Uterus (tissue), 4 donors: ENCODE measurements at places on chromosomes 11 and 22.

GRCh38 chr11:73426219-73426850 lies 50.1 kb downstream of the RELT start:
- DNase-seq: no peak

DNA sequence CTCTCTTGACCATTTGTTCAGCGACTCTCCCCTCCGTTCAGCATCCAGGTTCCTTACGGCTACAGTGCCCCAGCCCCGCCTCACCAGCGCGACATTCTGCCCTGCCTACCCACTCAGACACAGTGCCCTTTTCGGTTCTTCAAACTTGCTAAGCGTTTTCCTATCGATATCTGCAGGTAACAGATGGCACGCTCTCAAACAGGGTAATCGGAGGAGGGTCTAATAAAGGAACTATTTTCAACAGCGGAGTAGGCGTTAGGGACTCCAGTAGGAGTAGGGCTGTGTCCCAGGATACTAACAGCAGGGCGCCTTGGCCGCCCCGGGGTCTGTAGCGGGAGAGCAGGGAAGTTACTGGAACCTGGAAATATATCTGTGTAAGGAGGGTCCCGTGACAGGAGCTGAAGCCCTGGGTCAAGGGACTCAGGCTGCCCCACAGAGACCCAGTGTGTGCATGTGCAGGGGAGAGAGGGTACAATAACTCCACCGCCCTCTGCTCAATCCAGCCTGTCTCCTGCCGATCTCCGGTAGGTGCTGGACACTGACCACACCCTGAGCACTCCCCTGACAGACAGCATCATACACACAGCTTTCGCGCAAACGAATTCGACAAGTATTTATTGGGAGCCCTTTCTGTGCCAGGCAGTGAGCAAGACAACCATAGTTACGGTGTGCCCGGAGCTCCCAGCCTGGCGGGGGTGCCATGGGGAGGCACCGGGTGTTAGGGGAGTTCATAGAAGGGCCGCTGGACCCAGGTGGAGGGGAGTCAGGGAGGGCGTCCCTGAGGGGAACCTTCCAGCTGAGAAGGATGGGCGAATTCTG lies 2.1 kb downstream of the KLHL35 start:
- DNase-seq: no peak

DNA sequence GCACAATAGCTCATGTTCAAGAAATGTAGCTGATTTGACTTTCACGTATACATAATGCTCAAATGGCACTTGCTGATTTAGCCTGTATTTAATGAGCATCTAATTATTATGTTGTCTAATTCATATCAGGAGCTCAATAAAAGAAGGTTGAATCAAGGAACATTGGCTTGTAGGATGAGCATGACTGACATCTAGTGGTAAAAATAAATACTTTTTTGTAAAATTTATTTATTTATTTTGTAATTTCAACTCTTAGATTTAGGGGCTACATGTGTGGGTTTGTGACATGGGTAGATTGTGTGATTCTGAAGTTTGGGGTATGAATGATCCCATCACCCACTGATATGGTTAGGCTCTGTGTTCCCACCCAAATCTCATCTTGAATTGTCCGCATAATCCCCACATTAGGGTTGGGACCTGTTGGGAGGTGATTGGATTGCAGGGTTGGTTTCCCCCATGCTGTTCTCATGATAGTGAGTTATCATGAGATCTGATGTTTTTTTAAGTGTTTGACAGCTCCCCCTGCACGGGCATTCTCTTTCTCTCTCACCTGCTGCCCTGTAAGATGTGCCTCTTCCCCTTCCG lies 1.7 kb upstream of the OR52E5 start:
- no peak for DNase-seq

DNA sequence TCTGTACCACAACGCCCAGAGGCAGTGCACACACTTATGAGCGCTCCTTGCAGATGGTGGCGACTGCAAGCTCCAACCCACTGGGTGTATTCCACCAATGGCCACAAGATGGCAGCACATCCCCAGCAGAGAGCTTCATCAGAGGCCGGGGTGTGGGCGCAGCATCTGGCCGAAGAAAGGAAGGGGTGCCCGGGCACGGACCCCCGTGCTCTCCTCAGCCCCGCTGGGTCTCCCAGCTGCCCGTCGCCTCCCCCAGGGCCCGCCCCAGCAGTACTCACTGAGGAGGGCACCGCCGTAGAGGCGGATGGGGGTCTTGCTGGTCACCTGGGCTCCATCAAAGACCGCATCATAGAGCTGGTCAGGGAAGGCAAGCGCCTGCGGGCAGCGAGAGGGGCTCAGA lies 14.2 kb downstream of the TP53I11 start:
- DNase-seq: peak; percentile 81

DNA sequence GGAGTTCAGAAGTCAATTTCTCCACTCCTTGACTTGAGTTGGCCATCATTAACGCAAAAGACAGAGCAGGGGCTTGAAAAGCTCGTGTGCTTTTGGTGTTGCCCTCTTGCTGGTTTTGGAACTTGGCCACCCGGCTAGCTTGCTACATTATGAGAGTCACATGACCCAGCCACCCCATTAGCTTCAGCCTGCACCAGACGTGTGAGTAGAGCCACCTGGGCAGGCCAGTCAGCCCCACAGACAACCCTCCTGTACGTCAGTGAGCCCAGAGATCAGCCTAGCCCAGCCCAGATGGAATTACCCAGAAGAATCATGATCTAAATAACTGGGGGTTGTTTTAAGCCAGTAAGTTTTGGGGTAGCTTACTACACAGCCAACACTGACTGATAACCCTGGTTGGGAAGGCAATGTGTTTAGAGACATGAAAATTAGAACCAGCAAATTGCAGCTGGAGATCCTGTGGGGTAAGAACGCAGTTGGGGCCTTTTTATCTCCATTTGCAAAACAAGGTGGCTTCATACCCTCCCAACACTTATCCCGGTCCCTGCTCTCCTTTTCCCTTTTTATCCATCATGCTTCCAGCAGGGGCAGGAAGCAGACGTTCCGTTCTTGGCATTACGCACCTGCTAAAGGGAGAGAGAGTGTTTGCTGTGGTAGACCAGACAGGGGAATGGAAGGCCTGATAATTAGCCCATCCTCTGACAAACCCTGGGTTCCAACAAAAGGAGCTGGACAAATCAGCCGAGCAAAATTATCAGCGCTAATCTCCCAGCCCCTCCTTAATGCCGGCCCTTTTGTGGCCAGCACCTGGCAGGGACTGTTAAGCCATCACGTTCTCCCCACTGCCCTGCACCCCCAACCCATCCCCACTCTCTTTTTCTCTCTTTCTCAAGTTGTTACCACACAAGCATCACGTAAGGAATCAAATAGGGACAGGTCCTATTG lies 548.7 kb upstream of the CADM1 start:
- DNase-seq: peak; percentile 30

DNA sequence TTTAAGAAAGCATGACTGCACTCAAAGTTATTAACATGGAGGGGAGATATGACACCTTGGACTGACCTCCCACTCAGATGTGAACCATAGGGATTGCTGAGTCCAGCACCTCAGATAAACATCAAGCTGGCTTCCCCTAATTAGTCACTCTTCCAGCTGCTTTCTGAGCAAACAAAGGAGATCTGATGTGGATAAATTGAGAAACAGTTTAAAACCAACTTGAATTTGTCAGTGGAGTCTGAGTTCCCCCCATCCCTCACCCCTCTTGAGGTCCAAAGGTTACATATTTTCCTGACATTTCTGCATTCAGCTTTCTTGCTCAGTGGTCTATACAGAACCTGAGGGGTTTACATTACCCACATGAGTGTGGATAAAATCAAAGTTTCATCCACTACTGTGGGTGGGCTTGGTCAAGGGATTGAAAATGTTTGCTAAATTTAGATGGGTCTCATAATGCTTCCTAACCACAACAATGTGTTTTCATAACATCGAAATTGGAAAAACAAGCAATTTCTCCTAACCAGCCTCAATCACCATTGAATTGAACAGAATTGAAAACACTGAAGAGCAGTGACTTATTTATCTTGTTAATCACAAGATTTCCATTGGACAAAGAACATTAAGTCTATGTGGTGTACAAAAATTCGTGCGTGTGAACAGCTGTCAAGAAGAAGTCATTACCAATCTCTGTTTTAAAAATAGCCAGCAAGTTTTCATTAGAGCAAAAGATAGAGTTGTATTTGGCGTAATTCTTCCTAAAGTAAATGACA lies 292.3 kb downstream of the METTL15 start:
- no peak for DNase-seq

- no peak for DNase-seq
These were observed 10.8 kb downstream of the PPFIBP2 start for GRCh38 chr11:7524462-7525235.

- no peak for DNase-seq
These were observed 2.8 kb downstream of the SIAE start for GRCh38 chr11:124670732-124671131.

GRCh38 chr22:20378110-20378509 lies 15.8 kb upstream of the ZNF74 start:
- DNase-seq: no peak

GRCh38 chr11:115452241-115452640 lies 52.0 kb downstream of the CADM1 start:
- DNase-seq: no peak

DNA sequence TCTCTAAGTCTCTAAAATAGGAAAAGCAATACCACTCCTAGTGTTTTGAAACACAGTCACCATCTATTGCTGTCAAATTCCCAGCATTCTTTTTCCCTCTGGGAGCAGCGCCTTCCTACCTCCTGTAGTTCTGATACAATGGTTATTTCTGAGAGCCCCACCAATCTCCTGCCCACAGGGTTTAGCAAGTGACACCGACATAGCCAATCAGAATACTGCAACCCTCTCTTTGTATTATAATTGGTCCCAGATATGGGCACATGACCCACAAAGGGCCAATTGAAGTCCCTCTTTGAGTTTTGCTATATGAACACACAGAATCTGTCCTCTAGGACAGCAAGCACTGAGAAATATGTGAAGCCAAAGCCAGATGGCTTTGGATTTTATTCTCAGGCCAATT lies 16.9 kb upstream of the ARHGAP42 start:
- DNase-seq: no peak

GRCh38 chr11:8217926-8218325 lies 45.8 kb downstream of the LMO1 start:
- no peak for DNase-seq
